ENCODE measurements at places on chromosomes 16 and 17.

- no peak for DNase-seq
Measured at GRCh38 chr16:194516-194915, 14.3 kb downstream of the HBQ1 start.

GRCh38 chr16:11903906-11904305 is 11.8 kb downstream of the GSPT1 start:
- DNase-seq: no peak

GRCh38 chr17:29630630-29631193 is 8.0 kb upstream of the CORO6 start:
- no peak for DNase-seq

- DNase-seq: no peak
Measured at GRCh38 chr17:39706921-39707337, 7.1 kb downstream of the ERBB2 start.

DNA sequence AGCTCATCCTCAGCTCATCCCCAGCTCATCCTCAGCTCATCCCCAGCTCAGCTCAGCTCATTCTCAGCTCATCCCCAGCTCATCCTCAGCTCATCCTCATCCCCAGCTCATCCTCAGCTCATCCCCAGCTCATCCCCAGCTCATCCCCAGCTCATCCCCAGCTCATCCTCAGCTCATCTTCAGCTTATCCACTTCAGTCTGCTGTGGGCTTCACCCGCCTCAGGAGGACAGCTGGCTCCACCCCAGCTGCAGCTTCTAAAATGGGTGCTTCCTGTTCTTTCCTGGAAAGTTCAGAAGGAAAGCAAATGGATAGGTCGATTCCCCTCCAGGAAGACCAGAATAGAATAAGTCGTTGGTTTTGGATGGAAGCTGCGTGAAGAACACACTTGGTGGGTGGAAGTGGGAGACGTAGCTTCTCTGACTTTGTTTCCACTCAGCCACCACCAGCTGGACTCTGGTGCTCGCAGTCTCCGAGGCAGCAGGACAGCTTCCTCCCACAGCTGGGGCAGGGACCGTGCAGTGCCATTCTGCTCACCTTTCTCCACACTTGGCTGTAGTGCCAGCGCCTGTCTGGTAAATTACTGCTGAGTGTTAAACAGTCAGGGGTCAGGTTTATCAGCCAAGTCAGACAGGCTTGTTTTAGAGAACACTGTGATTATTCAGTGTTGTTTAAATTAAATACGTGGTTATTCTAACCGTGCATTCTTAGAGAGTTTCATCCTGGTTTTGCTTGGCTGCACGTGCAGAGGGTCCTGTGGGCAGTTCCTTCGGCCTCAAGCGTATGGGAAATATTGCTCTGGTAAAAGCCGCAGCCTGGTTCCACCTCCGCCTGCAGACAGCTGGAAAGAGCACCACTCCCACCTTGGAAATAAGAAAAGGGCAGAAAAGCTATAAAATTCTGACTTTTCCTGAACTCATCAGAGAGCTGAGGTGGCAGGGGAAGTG is 61.0 kb upstream of the CHMP6 start:
- no peak for DNase-seq

GRCh38 chr17:70099294-70099693 is 24.3 kb downstream of the KCNJ16 start:
- DNase-seq: no peak

- DNase-seq: peak; percentile 19
Measured at GRCh38 chr16:75854152-75854551, 127.9 kb upstream of the CPHXL start.

GRCh38 chr16:4962716-4963115 is 4.6 kb downstream of the SEC14L5 start:
- DNase-seq: no peak

DNA sequence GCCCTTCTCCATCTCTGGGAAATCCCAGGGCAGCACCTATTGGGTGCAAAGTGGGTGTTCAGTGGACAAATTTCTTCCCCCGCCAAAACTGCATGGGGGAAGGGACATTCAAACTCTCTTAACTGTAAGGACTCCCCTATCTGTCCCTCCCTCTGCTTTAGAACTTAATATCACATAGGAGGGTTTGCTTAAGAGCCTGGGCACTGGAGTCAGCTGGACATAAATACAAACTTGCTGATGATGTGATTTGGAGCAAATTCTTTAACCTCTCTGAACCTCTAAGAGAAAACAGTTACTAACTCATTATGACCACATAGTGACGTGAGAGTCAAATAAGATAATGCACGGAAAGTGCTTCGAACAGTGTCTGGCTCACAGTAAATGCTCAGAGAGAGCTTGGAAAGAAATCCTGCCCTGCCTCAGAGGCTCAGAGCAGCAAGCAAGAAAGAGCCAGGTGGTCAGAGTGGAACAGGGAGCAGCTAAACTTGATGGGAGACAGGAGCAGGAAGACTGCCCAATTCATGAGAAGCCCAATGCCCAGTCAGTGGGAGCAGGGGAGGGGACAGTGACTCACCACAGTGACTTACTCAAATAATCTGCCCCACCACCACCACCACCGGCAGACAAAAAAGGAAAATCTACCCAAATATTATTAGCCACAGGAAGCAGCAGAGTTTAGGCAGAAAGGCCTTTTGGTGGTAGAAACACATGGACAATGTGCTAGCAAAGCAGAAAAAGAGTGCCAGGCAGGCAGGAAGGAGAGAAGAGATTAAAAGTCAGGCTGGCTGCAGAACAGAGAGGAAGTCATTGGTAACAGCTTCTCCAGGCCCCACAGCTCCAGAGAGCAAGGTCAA is 23.9 kb upstream of the CCL1 start:
- no peak for DNase-seq

GRCh38 chr16:20029611-20030010 is 44.1 kb downstream of the GPR139 start:
- no peak for DNase-seq

DNA sequence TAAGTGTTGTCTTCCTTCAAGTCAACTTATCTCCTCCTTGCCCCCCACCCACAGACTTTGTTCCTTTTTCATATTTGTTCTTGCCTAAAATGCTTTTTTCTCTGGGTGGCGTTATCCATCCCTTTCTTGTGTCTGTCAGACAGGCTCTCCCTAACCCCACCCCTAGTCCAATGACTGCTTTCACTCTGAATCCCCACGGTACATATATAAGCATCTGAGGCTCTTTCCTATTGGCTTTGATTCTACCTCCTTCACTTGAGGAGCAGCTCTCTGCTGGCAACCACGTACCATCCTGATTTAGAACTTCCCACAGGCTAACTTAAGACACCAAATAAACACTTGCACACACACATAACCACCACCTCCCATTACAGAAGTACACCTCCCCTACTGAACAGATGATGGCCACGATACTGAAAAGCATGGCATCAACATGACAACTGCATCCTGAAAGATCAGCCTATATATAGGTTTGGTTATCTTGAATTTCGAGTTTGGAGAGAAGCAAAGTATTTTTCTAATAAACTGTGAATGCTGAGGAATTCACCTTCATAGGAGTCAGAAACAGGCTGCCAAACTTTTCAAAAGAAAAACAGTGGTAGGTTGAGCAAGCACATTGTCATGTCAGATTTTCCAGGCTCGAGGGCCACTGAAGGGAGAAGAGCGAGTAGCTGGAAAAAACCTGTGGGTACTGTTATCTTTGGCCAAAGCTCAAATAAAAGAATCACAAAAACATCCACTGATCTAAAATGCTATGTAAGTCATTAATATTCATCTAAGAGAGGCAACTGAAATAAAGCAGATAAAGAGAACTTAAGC is 24.3 kb downstream of the STAT3 start:
- DNase-seq: no peak

- DNase-seq: peak; percentile 0
Measured at GRCh38 chr16:79691007-79691406, 90.5 kb upstream of the MAF start.

- no peak for DNase-seq
Measured at GRCh38 chr17:33055746-33056145, 64.1 kb downstream of the SPACA3 start.

DNA sequence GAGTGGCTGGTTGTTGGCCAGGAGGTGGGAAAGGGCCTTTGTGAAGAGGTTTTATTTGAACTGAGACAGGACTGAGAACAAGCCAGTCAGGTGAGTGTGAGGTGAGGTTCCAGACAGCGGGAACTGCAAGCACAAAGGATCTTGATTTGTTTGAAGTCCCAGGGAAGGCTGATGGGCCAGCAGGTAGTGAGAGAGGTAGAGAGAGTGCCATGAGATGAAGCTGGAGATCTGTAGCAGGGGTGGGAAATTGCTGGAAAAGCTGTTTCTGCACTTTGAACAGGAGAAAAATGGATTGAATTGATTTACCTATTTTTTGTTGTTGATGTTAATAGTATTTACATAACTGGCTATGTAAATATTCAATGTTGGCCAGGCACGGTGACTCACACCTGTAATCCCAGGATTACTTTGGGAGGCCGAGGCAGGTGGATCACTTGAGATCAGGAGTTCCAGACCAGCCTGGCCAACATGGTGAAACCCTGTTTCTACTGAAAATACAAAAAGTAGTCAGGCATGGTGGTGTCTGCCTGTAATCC is 7.7 kb upstream of the DCTPP1 start:
- peak; percentile 22 for DNase-seq

- peak; percentile 74 for DNase-seq
Measured at GRCh38 chr16:2194852-2195321, 1.5 kb downstream of the CASKIN1 start.

GRCh38 chr16:56547120-56547948 is 17.5 kb upstream of the MT4 start:
- DNase-seq: no peak

- no peak for DNase-seq
Measured at GRCh38 chr17:35991075-35991474, 4.5 kb upstream of the CCL14 start.

DNA sequence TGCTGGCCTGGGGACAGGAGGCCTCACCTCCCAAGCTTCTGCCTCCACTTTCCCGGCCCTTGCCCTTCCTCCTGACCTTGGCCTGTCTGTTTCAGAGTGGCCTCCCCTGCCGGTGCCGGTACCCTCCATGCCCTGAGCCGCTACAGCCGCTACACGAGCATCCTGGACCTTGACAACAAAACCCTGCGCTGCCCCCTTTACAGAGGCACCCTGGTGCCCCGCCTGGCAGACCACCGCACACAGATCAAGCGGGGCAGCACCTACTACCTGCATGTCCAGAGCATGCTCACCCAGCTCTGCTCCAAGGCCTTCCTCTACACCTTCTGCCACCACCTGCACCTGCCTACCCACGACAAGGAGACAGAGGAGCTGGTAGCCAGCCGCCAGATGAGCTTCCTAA is 7.4 kb downstream of the SMCR8 start:
- DNase-seq: no peak

- no peak for DNase-seq
Measured at GRCh38 chr16:11610580-11610979, 23.9 kb upstream of the LITAF start.
